CD14-positive monocyte (primary cell): ENCODE measurements at places on chromosomes 4 and X.
A peak's percentile ranks its signal among the peaks of the same experiment; 100 is the strongest.

DNA sequence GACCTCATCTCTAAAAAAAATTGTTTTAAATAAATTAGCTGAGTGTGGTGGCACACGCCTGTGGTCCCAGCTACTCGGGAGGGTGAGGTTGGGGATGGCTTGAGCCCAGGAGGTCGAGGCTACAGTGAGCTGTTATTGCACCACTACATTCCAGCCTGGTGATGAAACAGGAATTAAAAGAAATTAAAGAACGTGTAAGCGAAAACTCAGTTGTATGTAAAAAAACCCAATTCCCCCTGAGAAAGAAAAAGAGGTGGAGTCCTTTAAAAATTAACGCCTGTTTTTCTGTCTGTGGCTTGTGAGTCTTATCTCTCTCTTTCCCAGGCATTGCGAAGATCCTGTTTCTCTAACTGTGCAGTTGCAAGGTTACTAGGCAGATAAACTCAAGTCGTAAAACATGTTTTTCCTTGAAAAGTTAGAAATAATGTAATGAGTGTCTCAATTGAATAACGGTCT is 22.1 kb downstream of the EPGN start:
- peak; percentile 12 for DNase-seq

- DNase-seq: no peak
These were observed 34.1 kb downstream of the FHDC1 start for GRCh38 chr4:152970102-152970820.

DNA sequence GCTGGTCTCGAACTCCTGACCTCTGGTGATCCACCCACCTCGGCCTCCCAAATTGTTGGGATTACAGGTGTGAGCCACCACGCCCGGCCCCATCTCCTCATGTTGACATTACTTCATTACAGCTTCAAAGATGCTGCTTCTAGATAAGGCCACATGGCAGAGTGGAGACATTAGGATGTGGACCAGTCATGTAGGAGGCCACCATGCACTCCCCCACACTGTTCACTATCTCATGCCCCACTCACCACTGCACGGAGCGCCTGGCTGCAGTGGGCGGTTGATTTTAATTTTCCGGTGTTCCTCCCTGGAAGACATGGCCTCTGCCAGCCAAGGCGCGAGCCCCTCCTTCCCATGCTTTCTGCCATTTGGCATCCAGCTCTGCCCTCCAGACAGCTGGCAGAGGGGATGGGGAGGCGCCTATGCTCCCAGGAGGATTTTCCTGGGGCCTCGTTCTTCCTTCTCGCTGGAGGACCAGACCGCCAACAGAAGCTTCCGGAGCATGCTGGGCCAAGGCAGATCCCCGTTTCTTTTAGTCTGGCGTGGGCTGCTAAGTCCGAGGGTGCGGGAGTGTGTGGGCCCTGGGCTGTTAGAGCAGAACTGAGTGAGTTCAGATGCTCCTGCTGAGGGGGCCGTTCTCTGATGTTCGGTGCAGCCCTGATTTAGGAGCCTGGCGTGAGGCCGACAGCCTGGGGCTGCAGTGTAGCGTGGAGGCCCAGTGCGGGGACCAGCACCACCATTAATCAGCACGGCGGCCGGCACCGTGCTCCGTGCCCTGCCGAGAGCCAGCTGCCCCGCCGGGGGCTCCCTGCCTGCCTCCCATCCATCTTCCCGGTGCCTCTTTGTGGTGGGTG is 93.1 kb downstream of the SORCS2 start:
- no peak for DNase-seq

GRCh38 chrX:53247928-53248327 is 22.9 kb upstream of the KDM5C start:
- DNase-seq: no peak

DNA sequence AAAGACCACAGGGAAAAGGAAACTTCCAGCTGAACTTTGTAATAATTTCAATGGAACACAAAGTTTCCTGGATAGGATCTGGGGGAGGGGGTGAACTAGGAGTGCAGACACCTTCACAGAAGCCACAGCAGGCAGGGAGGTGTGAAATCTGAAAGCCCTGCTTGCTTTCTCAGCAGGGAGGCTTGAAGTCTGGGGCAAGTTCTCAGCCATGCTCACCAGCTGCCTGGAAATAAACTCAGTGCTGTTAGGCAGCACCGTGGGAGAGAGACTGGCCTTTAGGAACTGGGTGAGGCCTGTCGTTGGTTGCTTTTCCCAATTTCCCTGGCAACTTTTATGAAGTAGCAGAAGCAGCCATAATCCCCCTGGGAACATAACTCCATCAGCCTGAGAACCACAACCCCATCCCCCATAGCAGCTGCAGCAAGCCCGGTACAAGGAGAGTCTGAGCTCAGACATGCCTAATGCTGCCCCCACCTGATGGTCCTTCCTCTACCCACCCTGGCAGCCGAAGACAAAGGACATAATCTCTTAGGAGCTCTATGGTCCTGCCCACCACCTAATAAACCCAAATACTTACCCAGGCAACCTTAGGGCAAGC is 39.2 kb upstream of the NMU start:
- no peak for DNase-seq

DNA sequence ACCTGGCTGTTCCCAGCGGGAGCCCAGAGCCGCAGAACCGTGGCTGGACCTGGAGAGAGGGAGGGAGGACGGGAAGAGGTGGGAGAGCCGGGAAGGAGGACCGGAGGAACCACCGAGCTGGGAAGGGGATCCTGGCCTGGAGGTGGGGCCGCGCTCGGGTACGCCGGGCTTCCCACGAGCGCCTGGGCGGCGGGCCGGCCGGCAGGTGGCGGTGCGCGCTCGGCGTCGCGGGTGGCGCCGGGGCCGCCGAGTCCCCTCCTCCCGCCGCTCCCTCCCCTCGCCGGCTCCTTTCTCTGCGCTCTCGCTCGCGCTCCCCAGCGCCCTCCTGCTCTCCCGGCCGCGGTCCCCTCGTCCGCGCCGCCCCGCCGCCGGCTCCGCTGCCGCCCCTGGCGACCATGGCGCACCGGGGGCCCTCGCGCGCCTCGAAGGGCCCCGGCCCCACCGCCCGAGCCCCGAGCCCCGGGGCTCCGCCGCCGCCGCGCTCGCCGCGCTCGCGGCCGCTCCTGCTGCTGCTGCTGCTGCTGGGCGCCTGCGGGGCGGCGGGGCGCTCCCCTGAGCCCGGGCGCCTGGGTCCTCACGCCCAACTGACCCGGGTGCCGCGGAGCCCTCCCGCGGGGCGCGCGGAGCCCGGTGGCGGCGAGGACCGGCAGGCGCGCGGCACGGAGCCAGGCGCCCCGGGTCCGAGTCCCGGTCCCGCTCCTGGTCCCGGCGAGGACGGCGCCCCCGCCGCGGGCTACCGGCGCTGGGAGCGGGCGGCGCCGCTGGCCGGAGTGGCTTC is at the start of gene SORCS2:
TSS of gene SORCS2 (plus strand) at position 287 of the 778 bp plus-strand sequence.
- DNase-seq: no peak

GRCh38 chrX:72060196-72060920 is 71.4 kb downstream of the RTL5 start:
- no peak for DNase-seq

DNA sequence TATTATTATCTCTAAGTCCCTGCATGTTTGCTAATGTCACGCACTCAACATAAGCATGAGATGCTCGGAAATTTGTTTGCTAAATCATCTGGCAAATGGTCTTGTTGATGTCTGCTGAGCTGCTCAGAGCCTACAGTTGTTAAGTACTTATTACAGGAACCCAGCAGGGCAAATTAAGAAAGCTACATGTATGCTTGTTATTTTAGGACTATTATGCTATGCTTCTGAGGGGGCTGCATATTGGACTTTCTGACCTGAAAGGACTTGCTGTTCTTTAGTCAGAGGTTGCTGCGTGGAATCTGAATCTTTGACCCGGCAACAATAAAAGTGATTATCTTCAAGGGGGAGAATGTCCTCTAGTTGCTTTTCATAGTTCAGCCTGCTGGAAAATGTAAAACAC is 36.3 kb upstream of the TENM3 start:
- no peak for DNase-seq

- no peak for DNase-seq
These were observed 101.9 kb downstream of the PCDH7 start for GRCh38 chr4:30821859-30822612.

- DNase-seq: no peak
These were observed 14.6 kb downstream of the RBBP7 start for GRCh38 chrX:16855363-16856075.

DNA sequence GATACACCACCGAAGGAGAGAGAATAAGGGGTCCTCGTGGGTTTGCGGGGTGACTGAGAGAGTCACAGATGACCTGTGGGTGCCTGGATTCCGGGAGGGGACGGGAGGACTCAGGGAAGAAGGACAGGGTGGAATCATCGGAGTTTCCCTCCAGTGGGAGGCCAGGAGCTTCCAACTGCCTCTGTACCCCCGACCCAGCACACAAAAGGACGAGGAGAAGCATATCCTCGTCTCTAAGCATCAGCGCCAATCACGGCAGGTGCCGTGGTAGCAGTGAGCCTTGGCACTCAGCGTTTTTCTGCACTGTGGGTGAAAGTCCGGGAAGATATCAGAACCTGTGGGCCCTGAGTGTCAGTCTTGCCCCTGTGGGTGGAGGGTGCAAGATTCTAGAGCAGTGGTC is 62.0 kb downstream of the ASMT start:
- DNase-seq: no peak

DNA sequence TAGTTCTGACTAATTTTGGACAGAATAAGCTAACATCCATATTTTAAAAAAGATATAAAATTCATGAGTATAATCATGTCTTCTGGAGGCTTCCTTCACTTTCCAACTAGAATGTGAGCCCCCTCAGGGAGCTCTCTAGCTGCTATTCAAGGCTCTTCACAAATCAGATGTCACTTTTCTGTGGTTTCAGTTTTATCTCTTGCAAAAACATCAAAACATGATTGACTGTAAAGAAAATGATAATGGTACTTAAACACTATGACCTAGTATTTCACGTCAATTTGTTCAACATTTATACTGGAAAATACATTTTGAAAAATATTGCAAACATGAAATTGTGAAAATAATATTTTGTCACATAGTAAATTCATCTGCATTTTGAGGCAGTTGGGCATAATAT is 234.2 kb downstream of the UNC5C start:
- DNase-seq: no peak

GRCh38 chr4:150874338-150875226 is 140.5 kb downstream of the LRBA start:
- no peak for DNase-seq

- no peak for DNase-seq
These were observed 353.3 kb upstream of the MAGEB16 start for GRCh38 chrX:35444671-35445355.

DNA sequence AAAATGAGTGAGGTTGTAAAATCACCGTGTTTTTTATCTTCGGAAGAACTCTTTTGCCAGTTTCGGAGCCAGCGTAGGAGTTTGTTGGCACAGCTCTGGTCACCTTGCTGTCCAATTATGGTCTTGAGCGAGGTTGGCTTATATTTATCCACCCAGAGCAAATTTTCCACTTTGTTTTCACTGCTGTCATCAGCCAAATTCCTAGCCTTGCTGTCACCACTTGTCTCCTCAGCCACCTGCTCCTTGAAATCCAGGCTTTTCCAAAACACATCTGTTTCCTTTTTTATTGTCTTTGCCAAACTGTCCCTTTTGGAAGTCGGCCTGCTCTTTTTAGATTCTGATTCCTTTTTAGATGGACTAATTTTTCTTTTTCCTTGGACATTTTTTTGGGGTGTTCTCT is 57.6 kb downstream of the RFC1 start:
- DNase-seq: no peak

DNA sequence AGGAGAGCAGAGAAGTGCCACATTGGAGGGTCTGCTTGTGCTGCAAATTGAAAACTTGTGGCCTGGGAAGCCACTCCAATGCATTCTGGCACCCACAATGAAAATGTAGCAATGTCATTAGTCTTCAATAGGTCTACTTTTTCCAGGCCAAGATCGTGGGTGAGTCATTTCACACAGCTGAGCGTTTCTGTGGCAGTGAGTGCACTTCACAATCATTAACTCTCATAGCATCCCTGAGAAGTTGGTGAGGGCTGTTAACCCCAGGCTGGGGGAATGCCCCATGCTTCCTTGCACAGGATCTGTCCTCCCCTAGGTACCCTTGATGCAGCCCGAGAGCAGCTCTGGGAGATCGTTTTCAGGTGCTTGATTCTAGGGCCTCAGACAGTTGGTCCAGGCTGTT is 196.8 kb upstream of the ATP6AP2 start:
- DNase-seq: peak; percentile 30

GRCh38 chrX:10795721-10796120 is 175.3 kb upstream of the MID1 start:
- DNase-seq: no peak

- DNase-seq: no peak
These were observed 1469.0 kb downstream of the PCDH7 start for GRCh38 chr4:32189130-32189529.

- no peak for DNase-seq
These were observed 43.9 kb downstream of the PTTG2 start for GRCh38 chr4:38004062-38004461.

DNA sequence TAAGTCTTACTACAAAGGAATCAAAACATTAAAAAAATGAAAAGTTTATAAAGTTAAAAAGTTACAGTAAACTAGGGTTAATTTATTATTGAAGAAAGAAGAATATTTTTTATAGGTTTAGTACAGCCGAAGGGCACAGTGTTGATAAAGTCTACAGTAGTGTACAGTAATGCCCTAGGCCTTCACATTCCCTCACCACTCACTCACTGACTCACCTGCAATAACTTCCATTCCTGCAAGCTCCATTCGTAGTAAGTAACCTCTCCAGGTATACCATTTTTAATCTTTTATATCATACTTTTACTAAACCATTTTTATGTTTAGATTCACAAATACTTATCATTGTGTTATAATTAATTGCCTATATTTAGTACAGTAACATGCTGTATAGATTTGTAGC is 307.5 kb upstream of the FAM241A start:
- no peak for DNase-seq

DNA sequence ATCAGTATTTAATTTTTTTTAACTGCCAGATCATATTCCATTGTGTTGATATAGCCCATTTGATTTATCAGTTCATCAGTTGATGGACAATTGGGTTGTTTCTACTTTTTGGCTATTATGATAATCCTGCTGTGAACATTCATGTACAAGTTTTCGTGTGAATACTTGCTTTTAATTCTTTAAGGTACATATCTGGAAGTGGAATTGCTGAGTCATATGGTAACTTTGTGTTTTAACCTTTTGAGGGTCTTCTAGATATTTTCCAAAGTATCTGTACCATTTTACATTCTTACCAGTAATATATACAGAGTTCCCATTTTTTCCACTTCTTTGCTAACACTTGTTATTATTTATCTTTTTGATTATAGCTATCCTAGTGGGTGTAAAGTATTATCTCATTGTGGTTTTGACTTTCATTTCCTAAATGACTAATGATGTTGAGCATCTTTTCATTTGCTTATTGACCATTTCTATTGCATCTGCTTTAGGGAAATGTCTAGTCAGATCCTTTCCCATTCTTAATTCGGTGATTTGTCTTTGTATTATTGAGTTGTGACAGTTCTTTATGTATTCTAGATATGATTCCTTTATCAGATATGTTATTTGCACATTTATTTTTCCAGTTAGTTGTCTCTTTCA is 75.2 kb upstream of the NUDT6 start:
- no peak for DNase-seq

- DNase-seq: no peak
These were observed 47.5 kb downstream of the ZGRF1 start for GRCh38 chr4:112589206-112589605.

DNA sequence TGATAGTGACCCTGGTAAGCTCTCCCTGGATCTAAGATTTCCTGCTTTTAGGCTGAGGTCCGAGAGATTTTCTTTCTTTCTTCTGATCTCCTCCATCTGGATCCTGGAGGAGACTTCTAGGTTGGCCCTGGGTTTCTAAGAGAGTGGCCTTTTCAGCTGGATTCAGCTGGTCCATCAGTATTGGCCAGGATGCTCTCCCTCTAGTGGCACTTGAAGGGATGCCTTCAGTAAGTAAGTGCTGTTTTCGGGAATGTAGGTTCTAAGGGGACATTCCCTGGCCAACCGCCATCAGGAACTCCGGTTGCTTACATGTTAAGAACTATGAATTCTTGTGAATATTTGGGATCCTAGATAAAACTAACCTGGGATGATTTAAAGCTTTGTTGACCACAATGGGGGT is 56.9 kb downstream of the SERTM2 start:
- no peak for DNase-seq
